Natural killer cell treated with Interleukin-12 subunit alpha and Interleukin-12 subunit beta and Interleukin-15 and Interleukin-18, amount 100 ng/mL, for 72 hours (primary cell): ENCODE measurements at places on chromosomes 4 and X.

- no peak for DNase-seq
Observed at GRCh38 chr4:183182873-183183725, 84.0 kb downstream of the WWC2 start.

DNA sequence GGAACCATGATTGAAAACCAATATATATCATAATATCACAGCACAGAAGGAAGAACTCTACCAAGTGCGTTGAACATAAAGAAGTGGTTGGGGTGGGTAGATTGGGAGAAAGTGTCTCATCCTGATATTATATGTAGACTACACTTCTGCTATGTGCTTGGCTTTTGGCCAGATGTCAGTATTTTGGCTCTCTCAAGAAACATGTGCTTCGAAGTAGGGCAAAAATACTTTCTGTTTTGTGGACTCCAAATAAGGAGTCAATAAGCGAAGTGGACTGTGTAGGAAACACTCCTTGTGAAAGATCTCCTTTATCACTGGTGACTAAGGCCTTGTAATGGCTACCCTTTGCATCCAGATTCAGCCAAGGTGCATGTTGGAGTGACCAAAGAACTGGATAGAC, 7.8 kb upstream of the HPSE start:
- no peak for DNase-seq

GRCh38 chr4:64614276-64614675, 205.0 kb upstream of the TECRL start:
- no peak for DNase-seq

DNA sequence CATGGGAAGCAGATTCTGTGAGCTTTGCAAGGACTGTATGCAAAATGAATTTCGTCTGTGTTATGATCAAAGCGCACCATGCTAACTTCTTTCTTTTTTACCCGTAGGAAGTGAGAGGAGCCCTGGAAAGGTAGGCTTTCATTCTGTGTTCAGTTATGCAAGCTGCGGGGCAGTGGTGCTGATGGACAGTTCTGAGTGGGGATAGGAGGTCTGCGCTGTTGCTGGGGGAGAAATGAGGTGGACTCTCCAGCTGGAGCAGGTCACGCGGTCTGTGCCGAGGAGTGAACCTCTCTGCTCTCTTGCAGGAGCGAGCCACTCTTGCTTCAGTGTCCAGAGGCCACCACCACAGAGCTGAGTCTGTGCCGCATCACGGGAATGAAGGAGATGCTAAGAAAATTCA, 4.5 kb downstream of the TRIML1 start:
- DNase-seq = no peak
